ENCODE measurements at places on chromosomes 1 and 21. TPM values are rescaled to one million over a fixed set of nuclear protein-coding genes. Genes with fewer than 3 reads are reported as not detected.

DNA sequence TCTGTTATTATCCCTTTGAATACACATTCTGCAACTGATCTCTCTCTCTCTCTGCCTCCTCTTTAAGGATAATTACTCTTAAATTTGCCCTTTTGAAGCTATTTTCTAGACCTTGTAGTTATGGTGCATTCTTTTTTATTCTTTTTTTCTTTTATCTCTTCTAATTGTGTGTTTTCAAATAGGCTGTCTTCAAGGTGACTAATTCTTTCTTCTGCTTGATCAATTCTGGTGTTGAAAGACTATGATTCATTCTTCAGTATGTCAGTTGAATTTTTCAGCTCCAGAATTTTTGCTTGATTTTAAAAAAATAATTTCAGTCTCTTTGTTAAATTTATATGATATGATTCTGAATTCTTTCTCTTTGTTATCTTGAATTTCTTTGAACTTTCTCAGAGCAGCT, 95.6 kb upstream of the GPR52 start:
- H3K27me3 ChIP-seq: no peaks in the 10 kb centered on the region
- H3K36me3 ChIP-seq: no peaks in the 10 kb centered on the region
- no peak for DNase-seq
- H3K27ac ChIP-seq: no peak overlapping the region
- H3K4me3 ChIP-seq: no peak overlapping the region

- no peaks in the 10 kb centered on the region for H3K27me3 ChIP-seq
- no peak overlapping the region for H3K4me3 ChIP-seq
- no peak for DNase-seq
- no peaks in the 10 kb centered on the region for H3K4me1 ChIP-seq
These were observed 100.9 kb downstream of the TSEN15 start for GRCh38 chr1:184152434-184152898.

- H3K36me3 ChIP-seq: no peaks in the 10 kb centered on the region
- peaks cover 17% of the 10 kb centered on the region for H3K4me1 ChIP-seq
- H3K27me3 ChIP-seq: no peaks in the 10 kb centered on the region
- H3K27ac ChIP-seq: peak overlapping the region; percentile 81
- H3K4me3 ChIP-seq: no peak overlapping the region
- peak; percentile 81 for DNase-seq
These were observed 514.4 kb upstream of the B3GALT2 start for GRCh38 chr1:193700710-193701355.

DNA sequence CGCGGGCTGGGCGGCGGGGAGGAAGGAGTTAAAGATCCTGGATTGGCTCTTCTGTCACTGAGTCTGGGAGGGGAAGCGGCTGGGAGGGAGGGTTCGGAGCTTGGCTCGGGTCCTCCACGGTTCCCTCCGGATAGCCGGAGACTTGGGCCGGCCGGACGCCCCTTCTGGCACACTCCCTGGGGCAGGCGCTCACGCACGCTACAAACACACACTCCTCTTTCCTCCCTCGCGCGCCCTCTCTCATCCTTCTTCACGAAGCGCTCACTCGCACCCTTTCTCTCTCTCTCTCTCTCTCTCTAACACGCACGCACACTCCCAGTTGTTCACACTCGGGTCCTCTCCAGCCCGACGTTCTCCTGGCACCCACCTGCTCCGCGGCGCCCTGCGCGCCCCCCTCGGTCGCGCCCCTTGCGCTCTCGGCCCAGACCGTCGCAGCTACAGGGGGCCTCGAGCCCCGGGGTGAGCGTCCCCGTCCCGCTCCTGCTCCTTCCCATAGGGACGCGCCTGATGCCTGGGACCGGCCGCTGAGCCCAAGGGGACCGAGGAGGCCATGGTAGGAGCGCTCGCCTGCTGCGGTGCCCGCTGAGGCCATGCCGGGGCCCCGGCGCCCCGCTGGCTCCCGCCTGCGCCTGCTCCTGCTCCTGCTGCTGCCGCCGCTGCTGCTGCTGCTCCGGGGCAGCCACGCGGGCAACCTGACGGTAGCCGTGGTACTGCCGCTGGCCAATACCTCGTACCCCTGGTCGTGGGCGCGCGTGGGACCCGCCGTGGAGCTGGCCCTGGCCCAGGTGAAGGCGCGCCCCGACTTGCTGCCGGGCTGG, at the start of gene NPR1:
NPR1 (plus strand) TSS at position 170 of the 818 bp plus-strand sequence; CDS start at position 591, 421 bp downstream.
- H3K27me3 ChIP-seq: peaks cover 16% of the 10 kb centered on the region
- no peaks in the 10 kb centered on the region for H3K36me3 ChIP-seq
- no peak for DNase-seq
- no peak within 1 kb of the TSS for H3K27ac ChIP-seq
- peaks cover 12% of the 10 kb centered on the region for H3K4me1 ChIP-seq

Gene CAPN9
- not detected for total RNA-seq

GRCh38 chr1:64171246-64171645, 32.2 kb upstream of the UBE2U start:
- peaks cover 31% of the 10 kb centered on the region for H3K4me1 ChIP-seq
- no peaks in the 10 kb centered on the region for H3K27me3 ChIP-seq
- H3K4me3 ChIP-seq: peak overlapping the region; percentile 34
- H3K36me3 ChIP-seq: no peaks in the 10 kb centered on the region
- H3K27ac ChIP-seq: peak overlapping the region; percentile 92

Gene SPRR2D
- total RNA-seq: not detected

DNA sequence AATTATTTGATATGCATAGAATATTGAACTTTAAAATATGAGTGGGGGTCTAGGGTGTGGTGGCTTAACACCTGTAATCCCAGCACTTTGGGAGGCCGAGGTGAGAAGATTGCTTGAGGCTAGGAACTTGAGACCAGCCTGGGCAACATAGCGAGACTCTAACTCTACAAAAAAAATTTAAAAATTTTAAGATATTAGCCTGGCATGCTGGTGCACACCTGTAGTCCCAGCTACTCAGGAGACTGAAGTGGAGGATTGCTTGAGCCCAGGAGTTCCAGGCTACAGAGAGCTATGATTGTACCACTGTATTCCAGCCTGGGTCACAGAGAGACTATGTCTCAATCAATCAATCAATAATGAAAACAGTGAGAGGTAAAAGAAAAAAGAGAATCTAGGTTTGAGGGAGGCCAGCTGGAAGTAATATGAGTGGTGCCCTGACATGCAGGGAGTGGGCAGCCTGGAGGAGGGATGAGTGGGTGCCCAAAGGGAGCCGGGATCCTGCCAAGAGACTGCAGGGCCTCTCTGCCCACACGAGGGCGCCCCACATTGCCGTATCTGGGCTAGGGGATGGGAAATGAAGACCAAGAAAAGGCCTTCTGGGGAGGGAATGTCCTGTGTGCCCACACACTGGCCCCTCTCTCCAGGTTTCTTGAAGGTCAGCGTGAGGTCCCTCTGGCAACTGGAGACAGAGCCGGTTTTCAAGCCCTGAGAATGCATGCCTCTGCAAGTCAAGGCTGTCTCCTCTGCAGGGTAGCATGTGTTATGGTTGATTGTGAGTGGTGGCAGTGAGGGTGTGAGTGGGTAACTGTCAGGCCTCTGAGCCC, 93.9 kb upstream of the PPM1J start:
- no peaks in the 10 kb centered on the region for H3K27me3 ChIP-seq
- H3K27ac ChIP-seq: no peak overlapping the region
- H3K4me3 ChIP-seq: no peak overlapping the region
- H3K4me1 ChIP-seq: 0 out of 2 replicates have a peak, but pooled peaks cover 6% of the 10 kb centered on the region

DNA sequence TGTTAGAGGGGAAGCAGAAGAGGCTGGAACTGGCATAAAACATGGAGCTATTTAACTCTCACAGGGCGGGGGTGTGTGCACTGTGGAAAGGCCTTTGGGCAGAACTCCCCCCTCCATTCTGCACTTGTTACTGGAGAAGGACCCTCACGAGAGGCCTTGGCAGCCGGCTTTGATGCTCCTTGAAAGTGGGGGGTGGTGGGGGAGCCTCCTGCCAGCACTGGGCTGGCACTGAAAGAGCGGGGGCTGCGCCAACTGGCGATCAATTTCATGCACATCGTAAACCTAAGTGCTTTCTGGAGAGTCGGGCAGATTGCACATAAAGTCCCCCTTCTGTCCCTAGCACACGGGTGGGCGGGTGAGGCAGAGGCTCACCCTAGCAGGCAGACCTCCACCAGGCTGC, 28.9 kb downstream of the FOXO6 start:
- no peaks in the 10 kb centered on the region for H3K36me3 ChIP-seq
- no peak overlapping the region for H3K4me3 ChIP-seq
- no peaks in the 10 kb centered on the region for H3K27me3 ChIP-seq
- peaks cover 6% of the 10 kb centered on the region for H3K4me1 ChIP-seq
- no peak for DNase-seq

Gene CD48
- not detected for total RNA-seq

GRCh38 chr1:217895841-217896240, 264.7 kb downstream of the SPATA17 start:
- H3K36me3 ChIP-seq: no peaks in the 10 kb centered on the region
- no peak overlapping the region for H3K4me3 ChIP-seq
- peaks cover 34% of the 10 kb centered on the region for H3K4me1 ChIP-seq
- peak overlapping the region; percentile 15 for H3K27ac ChIP-seq
- H3K27me3 ChIP-seq: no peaks in the 10 kb centered on the region

Gene CGN
- 20.1 TPM for total RNA-seq

All from PC-3 (cell line).